ENCODE measurements at places on chromosomes 7 and 10.
A peak's percentile ranks its signal among the peaks of the same experiment; 100 is the strongest.

- DNase-seq: no peak
Observed at GRCh38 chr10:116743266-116744064, 1.1 kb upstream of the HSPA12A start.

DNA sequence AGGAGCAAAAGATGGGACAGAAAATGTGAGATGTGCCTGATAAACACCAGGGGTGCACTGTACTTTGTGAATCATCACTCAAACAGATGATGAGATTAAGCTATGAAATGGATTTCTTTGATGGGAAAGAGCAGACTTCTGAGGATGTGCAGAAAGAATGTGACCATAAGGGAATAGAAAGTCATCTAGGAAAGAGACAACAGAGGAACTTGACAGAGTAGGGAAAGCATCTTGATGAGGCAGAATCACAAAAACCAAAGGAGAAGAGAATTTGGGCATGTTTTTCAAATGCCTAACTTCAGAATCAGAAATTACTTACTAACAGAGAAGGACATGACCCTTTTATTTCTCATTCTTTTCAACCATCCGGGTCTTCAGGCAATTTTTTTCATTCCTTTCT lies 82.4 kb upstream of the LRRTM3 start:
- no peak for DNase-seq

DNA sequence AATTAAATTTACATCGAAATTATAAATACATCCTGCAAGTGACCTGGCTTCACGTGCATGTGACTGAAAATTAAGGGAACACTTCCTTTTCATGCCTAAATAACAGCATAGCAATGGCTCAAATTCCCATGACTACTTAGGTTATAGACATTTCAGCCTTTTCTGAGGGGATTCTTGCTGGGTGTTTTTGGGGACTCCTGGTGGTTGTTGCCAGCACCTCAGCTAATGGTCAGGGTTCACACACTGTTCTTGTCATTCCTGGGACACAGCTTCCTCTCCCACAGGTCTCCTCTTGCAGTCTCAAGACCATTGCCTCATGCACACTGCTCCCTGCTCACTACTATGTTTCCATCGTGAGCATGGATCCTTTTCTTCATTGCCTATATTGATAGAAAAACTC lies 148.9 kb upstream of the GLI3 start:
- DNase-seq: no peak

DNA sequence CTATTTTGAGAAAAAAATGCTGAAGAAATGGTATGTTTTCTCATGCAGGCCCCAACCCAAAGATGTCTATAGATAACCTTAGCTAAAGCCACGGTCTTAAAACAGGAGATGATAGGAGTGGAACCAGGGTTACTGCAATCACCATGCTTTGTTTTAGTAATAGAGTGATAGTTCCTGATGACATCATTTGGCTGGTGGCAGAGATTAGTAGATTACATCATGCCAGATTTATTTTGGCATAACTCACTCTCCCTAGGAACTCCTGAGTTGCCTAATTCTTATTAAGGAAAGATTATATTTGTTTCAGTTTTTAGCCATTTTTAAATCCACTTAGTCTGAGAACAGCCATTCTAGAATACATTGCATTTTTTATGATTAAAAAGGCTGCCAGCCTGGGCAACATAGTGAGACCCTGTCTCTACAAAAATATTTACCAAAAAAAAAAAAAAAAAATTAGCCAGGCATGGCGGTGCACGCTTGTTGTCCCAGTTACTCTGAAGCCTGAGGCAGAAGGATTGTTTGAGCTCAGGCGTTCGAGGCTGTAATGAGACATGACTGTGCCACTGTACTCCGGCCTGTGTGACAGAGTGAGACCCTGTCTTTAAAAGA lies 17.8 kb downstream of the ENO4 start:
- peak; percentile 53 for DNase-seq

DNA sequence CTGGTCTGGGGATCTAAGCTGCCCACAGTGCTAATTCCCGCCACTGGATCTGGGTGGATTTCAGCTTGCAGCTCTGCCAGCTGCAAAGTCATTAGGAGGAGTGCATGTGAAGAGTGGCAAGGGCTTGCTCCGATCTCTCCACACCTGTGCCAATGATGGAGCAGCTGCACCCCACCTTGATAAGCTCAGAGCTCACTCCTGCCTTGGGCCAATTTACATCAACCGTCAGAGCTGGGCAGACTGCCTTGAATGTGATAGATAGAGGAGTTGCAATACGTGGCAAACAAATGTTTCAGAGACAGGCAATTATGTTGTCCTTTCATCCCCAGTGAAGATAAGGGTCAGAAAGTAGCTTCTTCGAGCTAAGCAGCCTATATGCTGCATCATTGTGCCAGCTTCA lies 379.9 kb downstream of the SH2D4B start:
- DNase-seq: no peak

DNA sequence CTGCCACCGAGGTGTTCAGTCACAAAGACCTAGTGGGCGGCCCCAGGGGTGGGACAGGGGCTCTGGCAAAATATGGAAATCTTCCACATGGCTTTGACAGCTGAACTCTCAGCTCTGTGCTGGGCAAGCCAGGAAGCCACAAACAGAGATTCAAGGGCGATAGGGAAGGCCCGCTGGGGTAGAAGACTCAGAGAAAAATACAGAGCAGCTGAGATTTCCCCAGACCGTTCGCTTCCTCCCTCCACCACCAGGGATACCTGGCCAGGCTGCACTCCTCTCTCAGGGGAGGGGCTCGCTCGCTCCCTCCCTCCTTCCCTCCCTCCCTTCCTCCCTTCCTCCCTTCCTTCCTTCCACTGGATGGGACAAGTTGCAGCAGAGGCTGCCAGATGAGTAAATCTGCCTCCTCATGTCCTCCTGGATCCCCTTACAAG lies 260.5 kb downstream of the PRPF18 start:
- DNase-seq: no peak

GRCh38 chr7:23357190-23358093 lies 58.3 kb downstream of the MALSU1 start:
- DNase-seq: peak; percentile 77

DNA sequence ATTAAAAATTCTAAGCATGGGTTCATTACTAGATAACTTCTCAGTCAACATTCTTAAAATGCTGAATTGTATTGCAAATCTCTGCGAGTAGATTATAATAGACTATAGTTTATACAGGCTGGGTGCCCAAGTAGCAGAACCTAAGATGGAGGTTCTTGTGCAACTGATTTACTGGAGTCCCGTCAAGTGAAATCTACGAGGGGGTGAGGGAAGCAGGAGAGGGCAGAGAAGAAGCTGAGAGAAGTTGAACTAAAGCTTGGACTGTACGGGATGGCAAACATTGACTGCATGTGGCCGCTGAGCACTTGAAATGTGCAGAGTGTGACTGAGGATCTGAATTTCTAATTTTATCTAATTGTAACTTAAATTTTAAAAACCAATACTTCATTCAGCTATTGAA lies 124.5 kb downstream of the CTNNA3 start:
- no peak for DNase-seq

DNA sequence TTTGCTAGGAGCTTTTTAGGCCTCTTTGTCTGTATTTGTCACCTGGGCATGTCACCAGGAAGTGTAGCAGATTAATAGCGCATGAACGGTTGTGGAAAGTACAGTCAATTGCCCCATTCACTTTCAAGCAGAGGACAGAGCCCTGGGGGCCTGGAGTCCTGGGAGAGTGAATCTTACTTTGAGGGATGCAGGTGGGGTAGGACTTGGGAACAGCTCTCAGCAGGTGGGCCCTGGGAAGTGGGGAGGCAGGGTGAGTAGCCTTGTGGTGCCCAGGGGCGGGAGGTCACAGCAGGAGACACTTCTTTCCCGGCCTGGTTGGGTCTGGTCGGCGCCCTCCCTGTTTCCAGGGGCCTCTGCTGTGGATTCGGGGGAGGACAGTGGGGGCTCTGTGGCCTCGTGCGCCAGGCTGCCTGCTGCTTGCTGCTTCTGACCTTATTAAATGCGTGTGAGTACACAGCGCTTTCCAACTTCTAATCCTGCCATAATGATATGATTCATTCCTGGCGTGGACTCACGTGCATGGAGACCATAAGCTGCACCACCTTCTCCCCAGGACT lies 51.6 kb upstream of the AQP1 start:
- no peak for DNase-seq

Data from choroid plexus epithelial cell (primary cell).